Activated naive CD4-positive, alpha-beta T cell treated with anti-CD3 and anti-CD28 coated beads, Interleukin-2, amount 50 U/mL, for 16 hours (primary cell): ENCODE measurements at places on chromosomes 3 and 15.

- no peak for DNase-seq
Measured at GRCh38 chr15:99857836-99858235, 124.6 kb upstream of the LYSMD4 start.

DNA sequence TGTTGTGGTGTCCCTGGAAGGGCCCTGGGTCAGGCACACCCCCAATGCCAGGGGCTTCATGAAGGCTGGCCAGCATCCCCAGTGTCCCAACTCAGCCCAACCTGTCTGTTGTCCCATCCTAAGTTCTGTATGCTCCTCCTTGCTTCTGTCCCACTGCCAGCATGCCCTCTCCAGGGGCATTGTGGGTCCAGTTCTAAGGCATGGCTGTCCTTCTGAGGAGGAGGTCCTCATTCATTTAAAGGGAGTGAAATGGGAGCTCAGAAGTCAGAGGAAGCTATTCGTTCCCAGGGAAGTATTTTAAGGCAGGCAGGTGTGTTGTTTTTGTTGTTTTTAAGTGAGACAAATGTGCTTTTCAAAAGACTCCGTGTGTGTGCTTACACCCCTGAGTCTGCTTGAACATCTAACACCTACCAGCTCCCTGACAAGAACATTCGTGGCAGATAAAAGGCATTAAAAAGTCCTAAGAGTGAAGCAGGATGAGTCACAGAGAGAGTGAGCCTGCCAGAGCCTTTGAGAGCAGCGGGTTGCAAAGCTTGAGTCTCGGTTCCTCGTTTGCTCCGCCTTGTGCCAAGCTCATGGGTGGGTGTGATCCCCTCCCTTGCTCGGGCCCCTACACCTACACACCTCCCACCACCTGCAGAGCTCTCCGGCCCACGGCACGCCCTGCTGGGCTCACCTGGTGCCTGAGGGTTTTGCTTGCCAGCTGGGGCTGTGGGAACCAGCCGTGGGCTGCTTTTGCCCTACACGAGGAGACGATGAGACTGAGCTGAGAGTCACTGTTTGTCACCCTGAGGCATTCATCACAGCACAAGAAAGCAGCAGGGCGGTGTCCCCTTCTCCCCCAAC is 183.4 kb upstream of the TOPAZ1 start:
- DNase-seq: peak; percentile 62

- no peak for DNase-seq
Measured at GRCh38 chr15:51137880-51138430, 43.2 kb upstream of the TNFAIP8L3 start.

GRCh38 chr3:64748244-64748904 is 60.6 kb upstream of the ADAMTS9 start:
- no peak for DNase-seq

- no peak for DNase-seq
Measured at GRCh38 chr15:65172531-65172930, 12.6 kb downstream of the CLPX start.
